ENCODE measurements at places on chromosomes 1 and 21.

- no peak for DNase-seq
These were observed 2.4 kb downstream of the CCDC17 start for GRCh38 chr1:45621501-45621836.

DNA sequence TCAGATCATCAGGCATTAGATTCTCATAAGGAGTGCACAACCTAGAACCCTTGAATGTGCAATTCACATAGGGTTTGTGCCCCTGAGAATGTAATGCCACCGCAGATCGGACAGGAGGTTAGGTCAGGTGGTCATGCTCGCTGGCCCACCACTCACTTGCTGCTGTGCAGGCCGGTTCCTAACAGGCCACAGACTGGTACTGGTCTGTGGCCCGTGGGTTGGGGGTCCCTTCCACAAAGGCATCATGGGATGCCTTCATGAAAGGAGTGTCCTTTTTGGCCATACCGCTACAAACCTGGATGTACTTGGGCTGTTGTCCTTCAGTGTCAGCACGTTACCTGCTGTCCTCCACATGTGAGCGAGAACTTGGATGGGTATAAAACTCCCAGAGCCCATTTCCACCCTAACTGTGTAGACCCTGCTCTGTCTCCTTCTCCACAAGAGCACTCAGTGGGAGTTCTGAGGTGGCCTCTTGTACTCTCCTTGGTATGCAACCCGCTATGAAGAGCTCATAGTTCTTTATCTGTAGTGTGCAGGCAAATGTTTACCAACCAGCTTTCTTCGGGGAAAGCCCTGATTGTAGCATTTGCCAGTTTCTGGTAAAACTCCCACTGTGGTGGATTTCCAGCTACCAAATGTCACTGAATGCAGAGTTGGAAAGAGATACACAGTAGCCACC is 41.7 kb upstream of the SLC19A1 start:
- DNase-seq, result no peak

DNA sequence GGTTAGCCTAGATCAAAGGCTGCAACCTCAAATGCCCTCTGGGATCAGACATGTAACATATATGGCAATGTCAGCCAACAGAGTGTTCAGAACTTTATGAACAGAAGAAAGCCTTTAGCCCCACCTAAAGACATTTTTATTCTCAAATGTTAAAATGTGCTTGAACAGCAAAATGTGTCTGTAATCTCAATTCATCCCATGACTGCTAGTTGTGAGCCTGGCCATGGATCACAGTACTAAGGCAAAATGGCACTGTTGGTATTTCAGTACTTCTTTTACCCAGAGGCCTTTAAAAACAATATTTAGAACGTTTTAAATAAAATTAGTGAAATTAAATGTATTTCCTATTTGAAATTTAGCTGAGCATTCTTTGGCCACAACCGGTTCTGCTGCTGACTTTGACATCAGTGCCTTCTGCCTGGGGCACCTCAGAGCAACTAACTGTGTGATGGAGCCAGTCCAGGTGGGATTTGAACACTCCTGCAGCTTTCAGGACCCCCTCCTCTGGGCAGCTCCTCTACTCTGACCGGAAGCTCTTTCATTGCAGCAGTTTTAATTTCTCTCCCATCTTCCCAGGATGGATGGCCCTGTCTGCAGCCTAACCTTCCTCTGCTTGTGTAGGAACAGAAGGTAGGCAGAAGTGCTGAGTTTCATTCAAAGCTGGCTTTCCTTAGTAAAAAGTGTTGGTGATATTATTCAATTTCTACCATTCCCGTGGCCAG is 68.3 kb upstream of the NFIA start:
- no peak for DNase-seq

DNA sequence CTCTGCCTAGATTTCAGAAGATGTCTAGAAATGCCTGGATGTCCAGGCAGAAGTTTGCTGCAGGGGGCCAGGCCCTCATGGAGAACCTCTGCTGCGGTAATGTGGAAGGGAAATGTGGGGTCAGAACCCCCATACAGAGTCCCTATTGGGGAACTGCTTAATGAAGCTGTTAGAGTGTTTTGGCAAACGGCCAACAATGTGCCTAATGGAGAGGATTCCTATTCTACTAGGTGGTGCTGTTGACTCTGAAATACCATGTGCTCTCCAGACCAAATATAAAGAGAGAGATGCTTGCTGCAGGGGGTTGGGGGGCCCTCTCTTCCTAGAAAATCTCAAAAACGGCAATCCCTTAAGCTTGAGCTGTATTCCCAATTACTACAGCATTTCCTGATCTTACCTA is 57.1 kb upstream of the DR1 start:
- no peak for DNase-seq

DNA sequence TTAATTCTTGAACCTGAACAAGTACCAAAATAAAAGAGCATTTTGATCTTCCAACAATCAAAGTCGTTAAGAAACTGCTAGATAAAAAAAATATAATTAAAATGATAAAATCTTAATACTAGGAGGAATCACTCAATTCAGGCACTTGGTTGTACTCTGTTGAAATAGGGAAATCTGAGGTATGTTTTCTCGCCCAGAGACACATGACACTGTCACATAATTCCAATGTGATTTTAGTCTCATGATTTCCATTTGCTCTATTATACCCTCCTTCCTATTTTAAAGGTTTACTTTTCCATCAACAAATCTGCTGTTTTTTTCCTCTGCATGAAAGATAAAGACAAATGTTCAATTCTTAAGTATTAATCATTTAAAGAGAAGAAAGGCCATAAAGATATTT is 97.6 kb downstream of the ZZZ3 start:
- no peak for DNase-seq

GRCh38 chr1:230905733-230906132 is 37.4 kb upstream of the C1orf198 start:
- peak; percentile 89 for DNase-seq

GRCh38 chr1:1219341-1219740 is 5.4 kb upstream of the TNFRSF4 start:
- DNase-seq, result no peak

- peak; percentile 57 for DNase-seq
These were observed 993.8 kb upstream of the NCAM2 start for GRCh38 chr21:20004367-20004766.

DNA sequence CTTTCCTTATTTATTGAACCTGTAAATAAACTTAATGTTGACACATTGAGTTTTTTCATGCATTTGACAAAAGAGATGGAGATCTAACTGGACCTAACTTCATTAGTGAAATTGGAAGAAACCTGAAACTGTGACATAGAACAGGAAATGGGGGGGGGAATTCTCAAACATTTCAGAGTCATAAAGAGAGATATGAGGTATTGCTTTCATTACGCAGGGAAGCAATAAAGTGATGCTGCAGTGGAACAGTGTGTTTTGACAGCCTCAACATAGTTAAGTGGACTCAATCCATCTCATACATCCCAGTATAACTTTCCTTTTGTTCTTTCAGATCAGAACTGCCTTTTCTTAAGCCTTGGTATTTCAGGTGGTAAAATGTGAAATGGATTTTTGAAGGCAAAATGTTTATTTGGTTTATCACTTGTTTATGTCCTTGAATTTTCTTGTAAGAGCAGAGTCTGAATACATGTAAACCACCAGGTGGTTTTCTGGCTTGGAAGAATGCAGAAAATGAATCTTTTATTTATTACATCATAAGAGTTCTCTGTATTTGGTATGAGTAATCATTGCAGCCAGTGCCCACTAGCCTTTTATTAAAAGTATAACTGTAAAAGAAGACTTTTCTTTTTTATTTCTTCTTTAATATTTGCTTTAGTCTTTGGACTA is 132.5 kb downstream of the ZNF326 start:
- DNase-seq, result no peak

- DNase-seq, result no peak
These were observed 156.9 kb upstream of the DPYD start for GRCh38 chr1:98077691-98078090.

DNA sequence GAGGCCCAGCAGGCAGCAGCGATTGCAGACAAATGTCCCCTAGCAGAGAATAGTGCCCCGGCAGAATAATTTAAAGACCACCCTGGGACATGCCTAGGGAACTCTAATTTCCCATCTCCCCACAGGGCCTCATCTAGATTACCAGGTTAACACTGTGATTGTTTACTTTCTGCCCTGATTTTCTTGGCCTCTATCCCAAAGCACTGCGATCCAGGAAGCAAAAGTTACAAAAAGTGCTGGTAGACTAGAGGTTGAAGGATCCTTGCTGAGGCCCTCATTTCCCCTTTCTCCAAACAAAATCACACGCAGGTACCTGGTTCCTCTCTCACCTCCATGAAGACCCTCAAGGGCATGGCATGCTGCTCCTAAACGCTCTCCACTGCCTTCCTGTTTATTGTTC is 229.7 kb downstream of the C1orf94 start:
- no peak for DNase-seq

- no peak for DNase-seq
These were observed 8.7 kb downstream of the CAPZB start for GRCh38 chr1:19476450-19477190.

- DNase-seq, result no peak
These were observed 32.4 kb downstream of the PRMT2 start for GRCh38 chr21:46667741-46668380.

GRCh38 chr1:100101564-100101963 is 31.2 kb downstream of the SASS6 start:
- no peak for DNase-seq

DNA sequence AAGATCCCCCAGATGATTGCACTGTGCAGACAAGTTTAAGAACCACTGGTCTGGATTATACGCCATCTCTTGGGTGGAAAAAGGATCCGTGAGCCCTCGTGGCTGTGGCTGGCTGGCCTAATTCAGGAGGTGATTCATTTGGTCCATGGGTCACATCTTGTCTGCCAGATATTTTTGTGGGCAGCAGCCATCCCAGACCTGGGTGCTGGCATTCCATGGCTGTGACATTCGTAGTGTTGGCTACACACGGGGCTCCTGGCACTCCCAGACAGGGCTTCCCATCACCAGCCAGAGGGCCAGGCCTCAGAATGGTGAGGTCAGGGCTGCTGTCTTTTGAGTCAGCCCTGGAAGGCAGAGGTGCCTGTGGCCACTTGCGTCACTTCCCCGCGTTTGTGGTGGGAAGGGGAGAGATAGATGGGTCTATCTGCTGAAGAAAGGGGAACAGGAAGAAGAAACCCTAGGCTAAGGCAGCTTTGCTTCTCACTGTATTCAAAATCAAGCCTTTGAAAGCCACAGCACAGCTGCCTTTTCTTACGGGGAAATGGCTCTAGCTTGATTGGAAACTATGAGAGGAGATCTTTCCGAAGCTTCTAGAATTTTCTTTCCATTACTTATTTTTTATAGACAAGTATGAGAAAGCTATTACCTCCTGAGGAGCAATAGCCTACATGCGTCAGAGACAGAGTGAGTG is 32.4 kb downstream of the EIF2D start:
- DNase-seq, result peak; percentile 69

- no peak for DNase-seq
These were observed 191.4 kb downstream of the ZBTB18 start for GRCh38 chr1:244242446-244242845.

GRCh38 chr1:65176591-65176990 is 28.6 kb downstream of the AK4 start:
- no peak for DNase-seq

- DNase-seq, result no peak
These were observed 12.9 kb upstream of the ACP6 start for GRCh38 chr1:147683163-147683763.

GRCh38 chr1:242201090-242201489 is 202.2 kb upstream of the MAP1LC3C start:
- no peak for DNase-seq

DNA sequence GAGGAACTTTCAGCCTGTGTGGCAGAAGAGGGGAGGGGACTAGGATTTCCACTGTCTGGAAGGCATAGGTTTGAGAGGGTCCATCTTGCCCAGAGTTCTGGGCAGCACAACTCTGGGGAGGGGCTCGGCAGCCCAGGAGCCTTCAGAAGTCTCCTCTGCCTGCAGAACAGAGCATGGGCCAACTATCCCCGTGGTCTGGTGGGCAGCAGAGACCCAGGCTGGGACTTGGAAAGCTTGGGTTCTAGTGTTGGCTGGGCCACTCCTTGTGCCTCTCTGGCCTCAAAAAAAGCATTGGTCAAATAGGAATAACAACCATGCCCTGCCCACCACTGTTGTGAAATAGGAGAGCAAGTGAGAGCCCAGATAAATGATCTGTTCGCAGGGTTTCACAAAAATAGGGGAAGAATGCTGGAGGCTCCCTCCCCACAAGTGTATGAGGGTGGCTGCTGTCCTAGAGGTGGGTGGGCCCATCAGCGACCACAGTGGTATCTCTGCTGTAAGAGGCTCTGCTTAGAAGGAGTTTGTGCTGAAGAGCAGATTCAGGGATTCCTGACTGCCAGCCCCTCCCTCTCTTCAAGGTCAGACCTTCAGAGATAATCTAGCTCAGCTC is 8.9 kb downstream of the EPHA10 start:
- no peak for DNase-seq

- DNase-seq, result no peak
These were observed 5.0 kb downstream of the TMEM240 start for GRCh38 chr1:1535201-1536018.

DNA sequence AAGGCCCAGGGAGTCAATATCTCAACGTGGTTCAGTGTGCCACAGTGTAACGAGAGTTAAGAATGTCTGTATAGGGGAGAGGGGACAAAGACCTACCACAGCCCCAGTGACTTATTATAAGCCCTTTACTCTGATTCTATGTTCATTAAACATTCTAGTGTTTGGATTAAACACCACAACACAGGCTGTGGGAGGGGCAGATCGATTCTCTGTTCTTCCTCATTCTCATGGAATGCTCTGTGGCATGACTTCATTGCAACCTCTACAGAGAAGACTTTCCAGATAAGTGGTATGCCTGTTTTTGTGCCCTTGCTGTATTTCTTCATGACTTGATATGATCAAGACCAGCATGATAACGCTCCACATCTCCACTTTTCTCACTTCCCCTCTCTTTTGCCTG is 39.0 kb upstream of the CD5L start:
- DNase-seq, result no peak

DNA sequence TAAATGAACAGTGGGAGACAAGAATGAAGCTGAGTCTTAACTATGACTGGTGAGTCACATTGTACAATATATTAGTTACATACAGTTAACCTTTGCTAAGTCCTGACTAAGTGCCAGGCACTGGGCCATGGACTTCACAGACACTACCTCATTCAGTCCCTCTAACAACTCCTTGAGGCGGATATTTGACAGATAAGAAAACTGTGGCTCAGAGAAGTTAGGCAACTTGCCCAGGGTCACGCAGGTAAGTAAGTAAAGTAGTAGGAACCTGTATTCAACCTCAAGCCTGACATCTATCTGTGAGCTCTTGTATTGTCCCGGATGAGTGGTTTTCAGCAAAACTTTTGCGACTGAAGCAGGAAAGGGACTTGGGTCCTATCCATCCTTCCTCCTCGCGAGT is 62.1 kb downstream of the GNG12 start:
- DNase-seq, result peak; percentile 68

GRCh38 chr1:19312782-19313635 is 883 bp downstream of the SLC66A1 start:
- no peak for DNase-seq

- no peak for DNase-seq
These were observed 104.4 kb downstream of the GALNT2 start for GRCh38 chr1:230171356-230172015.

- DNase-seq, result peak; percentile 99
These were observed 120.9 kb downstream of the SYT2 start for GRCh38 chr1:202589190-202589930.

GRCh38 chr1:47687631-47688460 is 250.0 kb downstream of the FOXD2 start:
- DNase-seq, result no peak

GRCh38 chr1:74767490-74767889 is 34.5 kb downstream of the TYW3 start:
- peak; percentile 9 for DNase-seq

- no peak for DNase-seq
These were observed 199.1 kb downstream of the PTPRC start for GRCh38 chr1:198838022-198838342.

GRCh38 chr1:145805057-145805456 is 18.8 kb downstream of the RNF115 start:
- no peak for DNase-seq

Measured in HT1080 (cell line).